ENCODE measurements at places on chromosomes 6 and 20.

GRCh38 chr6:154039231-154039842, at the start of gene OPRM1:
TSS of gene OPRM1 (plus strand) at chr6:154039240. CDS start at chr6:154039545, 305 bp downstream.
- DNase-seq, result peak; percentile 89

DNA sequence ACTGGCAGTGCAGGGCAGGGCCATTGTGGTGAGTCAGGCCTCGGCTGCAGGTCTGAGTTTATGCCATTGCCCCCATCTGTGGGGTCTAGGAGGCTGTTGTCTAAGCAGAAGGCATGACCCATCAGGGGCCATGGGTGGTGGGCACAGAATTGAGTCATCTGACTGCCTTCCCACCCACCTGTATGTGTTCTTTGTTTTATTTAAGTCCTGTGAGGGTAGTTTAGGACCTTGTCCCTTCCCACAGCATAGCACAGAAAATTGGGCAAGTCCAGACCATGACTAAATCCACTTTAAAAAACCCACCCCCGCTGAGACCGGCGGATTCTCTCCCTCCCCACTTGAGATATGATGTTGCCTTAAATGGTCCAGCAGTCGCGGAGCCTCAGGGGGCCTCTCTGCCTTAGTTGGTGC, 40.3 kb downstream of the ERMARD start:
- no peak for DNase-seq

DNA sequence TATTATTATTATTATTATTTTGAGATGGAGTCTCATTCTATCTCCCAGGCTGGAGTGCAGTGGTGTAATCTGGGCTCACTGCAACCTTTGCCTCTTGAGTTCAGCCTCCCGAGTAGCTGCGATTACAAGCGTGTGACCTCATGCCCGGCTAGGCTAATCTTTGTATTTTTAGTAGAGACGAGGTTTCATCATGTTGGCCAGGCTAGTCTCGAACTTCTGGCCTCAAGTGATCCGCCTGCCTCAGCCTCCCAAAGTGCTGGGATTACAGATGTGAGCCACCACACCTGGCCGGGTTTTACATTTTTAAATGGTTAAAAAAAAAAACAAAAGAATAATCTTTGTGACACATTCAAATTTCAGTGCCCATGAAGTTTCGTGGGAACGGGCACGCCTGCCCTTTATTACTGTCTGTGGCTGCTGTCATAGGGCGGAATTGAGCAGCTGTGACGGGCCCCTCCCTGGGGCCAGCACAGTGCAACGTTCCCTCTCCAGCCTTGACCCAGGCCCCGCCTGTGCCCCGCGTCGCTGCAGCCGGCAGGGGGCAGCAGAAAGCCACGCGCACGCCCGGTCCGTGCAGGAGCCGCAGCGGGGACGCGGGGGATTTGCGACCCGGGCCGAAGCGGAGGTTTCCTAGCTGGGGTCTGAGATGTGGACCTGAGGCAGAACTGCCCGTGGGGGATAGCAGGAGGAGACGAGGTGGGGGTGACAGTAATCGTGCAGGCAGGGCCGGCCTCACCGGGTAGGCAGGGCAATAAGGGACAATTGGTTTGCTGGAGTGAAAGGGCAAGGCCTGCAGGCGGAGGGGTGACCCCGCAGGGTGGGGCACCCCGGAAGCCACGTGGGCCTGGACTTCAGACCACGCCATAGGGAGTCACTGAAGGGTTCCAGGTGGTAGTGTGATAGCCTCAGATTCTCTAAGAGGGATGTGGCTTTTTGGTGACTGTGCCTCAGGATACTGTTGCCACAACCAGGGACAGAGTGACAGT, 54.3 kb downstream of the SYTL3 start:
- peak; percentile 88 for DNase-seq

DNA sequence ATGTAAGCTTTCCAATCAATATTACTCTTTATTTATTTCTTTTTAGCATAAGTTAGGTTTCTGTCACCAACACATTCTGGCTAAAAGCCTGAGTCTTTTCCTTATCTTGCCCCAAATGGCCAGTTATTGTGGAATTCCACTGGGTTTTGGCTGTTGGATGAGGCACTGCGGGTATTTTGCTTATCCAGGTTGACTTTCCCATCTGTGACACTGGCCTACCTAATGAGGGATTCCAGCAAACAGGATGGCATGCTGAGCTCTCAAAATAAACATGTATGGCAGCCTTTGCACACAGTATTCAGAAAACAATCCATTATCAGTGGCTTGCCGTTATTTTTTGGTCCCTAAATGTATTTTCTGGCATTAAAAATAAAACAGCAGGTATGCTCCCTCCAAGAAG, 6.5 kb upstream of the RALGAPB start:
- DNase-seq, result no peak

DNA sequence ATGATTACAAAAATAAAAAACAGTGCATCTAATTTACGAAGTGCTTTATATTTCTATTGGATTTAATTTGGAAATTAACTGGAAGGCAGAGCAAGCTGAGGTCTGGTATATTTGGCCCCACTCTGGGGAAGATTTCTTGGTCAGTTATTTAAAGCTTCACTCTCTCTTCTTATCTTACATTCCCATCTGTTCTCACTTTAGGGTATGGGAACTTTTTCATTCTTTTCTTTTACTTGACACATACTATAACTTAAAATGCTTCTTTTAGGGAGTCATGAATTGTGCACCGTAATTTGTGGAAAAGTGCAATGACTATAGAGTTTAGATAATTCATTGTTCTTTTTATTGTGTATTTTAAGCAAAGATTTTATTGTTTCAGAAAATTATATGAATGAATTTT, 170.4 kb downstream of the BCKDHB start:
- DNase-seq, result no peak

DNA sequence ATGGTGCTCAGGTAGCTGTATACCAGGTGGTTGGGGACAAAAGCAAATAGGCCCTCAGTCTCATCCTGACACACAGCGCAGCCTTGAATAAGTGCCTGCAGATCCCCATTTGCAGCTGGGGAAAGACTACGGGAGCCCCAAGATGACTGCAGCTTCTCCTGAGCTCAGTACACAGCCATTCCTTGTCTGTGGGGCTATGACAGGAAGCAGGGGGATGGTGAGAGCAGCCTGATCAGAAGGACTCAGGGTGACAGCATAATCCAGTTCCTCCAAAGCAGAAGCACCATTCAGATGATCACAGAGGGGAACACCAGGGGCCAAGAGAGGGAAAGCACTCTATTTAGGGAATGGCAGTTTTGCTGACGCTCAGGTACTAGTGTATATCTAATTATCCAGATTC, 104.8 kb upstream of the MOCS1 start:
- no peak for DNase-seq

DNA sequence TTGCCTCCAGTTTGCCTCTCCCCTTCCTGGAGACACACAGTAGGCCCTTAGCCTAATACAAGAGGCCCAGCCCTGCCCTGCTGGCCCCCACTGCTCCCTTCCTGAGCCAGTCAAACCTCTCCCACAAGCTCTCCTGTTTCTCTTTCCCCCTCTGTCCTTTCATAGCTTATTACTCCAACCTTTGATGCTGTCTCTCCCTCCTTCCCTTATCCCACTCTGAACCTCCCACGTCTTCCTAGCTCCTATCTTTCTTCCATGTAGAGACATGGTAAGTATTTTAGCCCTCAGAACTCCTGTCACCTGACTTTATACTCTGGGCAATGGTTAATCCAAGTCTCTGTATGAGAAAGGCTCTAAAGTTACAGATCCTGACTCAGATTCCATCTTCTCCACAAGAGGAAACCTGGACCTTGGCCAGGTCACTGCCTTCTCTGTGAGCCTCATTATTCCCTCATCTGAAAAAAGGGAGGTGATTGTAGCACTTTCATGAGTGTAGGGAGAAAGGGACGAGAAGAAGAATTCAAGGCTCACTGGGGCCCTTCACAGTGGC, 6.7 kb downstream of the TGIF2 start:
- DNase-seq, result no peak

- DNase-seq, result no peak
Observed at GRCh38 chr6:21080221-21080620, 513.3 kb upstream of the SOX4 start.

DNA sequence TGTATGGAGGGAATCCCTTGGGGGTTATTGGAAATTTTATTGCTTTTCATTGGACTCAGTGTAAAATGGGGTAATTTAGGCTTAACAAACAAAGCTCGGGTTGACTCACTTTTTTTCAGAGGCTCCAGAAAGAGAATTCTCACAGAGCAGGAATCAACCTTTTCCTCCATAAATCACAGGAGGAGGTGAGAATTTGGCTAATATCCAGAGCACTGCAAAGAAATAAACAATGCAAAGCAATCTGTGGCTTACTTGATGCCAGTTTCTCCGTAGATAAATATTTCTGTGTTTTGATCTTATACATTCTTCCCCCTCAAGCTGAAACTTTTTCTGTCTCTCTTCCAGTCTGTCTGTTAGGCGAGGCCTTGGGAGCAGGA, 176.6 kb downstream of the TSHZ2 start:
- no peak for DNase-seq

- DNase-seq, result no peak
Observed at GRCh38 chr20:50372770-50373088, 137.5 kb upstream of the PTPN1 start.
